T-cell (primary cell): ENCODE measurements at places on chromosomes 13 and 19.

- no peak for DNase-seq
Measured at GRCh38 chr13:112959701-112960542, 9.1 kb upstream of the MCF2L start.

GRCh38 chr19:54317965-54318240, 4.9 kb upstream of the LILRA5 start:
- DNase-seq, result no peak

DNA sequence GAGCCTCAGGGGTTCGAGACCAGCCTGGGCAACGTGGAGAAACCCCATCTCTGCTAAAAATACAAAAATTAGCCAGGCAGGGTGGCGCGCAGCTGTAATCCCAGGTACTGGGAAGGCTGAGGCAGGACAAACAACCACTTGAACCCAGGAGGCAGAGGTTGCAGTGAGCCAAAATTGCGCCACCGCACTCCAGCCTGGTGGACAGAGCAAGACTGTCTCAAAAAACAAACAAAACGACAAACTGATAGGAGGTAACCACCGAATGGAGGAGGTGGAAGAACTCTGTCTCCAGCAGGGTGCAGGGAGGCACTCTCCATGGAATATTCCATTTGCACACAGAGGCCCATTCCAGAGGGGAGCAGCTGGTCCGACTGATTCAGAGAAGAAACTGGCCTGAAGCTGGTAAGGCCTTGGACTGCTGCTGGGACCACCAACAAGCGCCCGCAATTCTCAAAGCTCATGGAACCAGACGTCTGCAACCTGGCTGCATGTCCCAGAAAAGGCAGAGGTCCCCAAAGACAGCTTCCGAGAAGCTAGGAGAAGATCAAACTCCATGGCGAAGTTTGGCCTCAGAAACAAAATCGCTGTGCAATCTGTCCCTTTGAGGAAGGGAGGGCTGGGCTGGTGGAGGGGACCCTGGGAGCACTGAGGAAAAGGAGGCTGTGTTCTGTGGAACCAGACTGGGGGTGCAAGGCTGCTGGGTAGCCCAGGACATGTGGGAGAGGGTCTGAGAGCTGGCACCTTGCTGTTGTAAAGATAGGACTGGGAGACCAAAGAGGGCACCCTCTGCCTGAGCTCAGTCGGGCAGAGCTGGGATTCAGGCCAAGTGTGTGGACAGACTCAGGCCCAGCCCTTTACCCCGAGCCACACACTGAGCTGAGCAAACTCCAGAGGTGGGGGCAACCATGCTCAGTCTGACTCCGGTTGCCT, 35.2 kb downstream of the SLC25A42 start:
- no peak for DNase-seq

DNA sequence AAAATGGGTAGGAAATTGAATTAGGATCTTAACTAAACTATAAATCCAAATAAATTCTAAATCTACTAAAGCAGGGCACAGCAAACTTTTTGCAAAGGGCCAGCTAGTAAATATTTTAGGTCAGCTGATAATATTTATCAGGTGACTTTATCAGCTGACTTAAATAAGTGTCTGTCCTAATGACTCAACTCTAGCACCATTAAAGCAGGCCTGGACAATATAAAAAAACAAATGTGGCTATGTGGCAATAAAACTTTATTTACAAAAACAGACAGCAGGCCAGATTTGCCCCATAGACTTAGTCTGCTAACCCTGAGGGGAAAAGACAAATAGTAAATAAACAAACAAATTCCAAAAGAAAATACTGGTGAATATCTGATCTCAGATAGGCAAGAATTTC, 27.7 kb upstream of the DOCK9 start:
- DNase-seq, result no peak

GRCh38 chr13:51925865-51926527, 64.2 kb downstream of the CCDC70 start:
- DNase-seq, result no peak
